T-cell (primary cell): ENCODE measurements at places on chromosomes 1 and 21. TPM values are rescaled to one million over a fixed set of nuclear protein-coding genes. Genes with fewer than 3 reads are reported as not detected.
A peak's percentile ranks its signal among the peaks of the same experiment; 100 is the strongest.

DNA sequence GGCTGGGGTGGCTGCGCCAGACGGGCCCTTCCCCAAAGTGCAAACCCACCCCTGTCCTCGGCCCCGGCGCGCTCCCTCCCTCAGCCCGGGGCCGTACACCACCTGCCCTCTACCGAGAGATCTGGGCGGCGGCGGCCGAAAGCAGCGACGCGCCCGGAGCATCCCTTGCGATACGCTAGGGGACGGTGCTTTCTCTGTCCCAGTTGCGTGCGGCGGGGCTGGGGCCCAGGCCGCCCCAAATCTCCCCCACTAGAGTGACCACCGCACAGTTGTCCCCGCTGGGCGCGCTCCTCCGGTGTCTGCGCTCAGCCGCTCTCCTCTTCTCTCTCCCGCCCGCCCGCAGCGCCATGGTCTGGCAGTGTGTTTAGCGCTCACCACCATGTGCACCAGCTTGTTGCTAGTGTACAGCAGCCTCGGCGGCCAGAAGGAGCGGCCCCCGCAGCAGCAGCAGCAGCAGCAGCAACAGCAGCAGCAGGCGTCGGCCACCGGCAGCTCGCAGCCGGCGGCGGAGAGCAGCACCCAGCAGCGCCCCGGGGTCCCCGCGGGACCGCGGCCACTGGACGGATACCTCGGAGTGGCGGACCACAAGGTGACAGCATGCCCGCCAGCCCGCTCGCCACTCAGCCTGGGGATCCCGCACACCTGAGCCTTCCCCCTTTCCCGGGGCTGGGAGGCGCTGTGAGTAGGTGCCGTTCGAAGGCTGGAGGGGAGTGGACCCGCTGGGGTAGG is 1.0 kb downstream of the ST6GALNAC5 start:
- no peak overlapping the region for H3K27ac ChIP-seq
- peak overlapping the region; percentile 17 for H3K4me3 ChIP-seq

DNA sequence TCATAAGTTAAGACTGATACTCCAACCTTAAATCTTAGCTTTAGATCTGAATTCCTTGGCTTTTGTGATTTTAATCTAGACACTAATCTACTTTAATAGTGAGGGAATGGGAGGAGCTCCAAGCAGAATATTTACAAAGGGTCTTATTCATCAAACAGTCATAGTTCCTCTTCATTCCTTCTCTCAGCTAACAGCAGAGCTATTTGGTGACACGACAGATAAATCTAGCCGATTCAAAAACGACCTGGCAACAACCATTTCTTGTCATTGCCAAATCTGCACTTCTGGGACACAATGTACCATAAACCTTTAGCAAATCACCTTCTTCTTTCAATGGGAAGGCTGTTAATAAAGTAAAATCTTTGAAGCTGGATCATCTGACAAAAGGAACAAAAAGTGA is 52.8 kb upstream of the FOXD3 start:
- no peaks in the 10 kb centered on the region for H3K4me1 ChIP-seq
- H3K27ac ChIP-seq = no peak overlapping the region
- H3K27me3 ChIP-seq = peaks cover 5% of the 10 kb centered on the region

GRCh38 chr1:201460814-201461644 is 8.0 kb downstream of the PHLDA3 start:
- no peaks in the 10 kb centered on the region for H3K36me3 ChIP-seq
- H3K27ac ChIP-seq = no peak overlapping the region
- no peaks in the 10 kb centered on the region for H3K4me1 ChIP-seq
- no peak for DNase-seq
- no peak overlapping the region for H3K4me3 ChIP-seq

GRCh38 chr21:44363278-44363677 is 9.9 kb downstream of the TRPM2 start:
- H3K4me3 ChIP-seq = no peak overlapping the region
- H3K27ac ChIP-seq = no peak overlapping the region
- no peaks in the 10 kb centered on the region for H3K4me1 ChIP-seq
- no peak for DNase-seq

GRCh38 chr21:40625991-40626390 is 221.0 kb downstream of the DSCAM start:
- no peaks in the 10 kb centered on the region for H3K36me3 ChIP-seq
- no peak overlapping the region for H3K4me3 ChIP-seq
- no peaks in the 10 kb centered on the region for H3K4me1 ChIP-seq
- no peaks in the 10 kb centered on the region for H3K27me3 ChIP-seq

- no peak overlapping the region for H3K27ac ChIP-seq
- DNase-seq = no peak
- no peaks in the 10 kb centered on the region for H3K36me3 ChIP-seq
- H3K27me3 ChIP-seq = no peaks in the 10 kb centered on the region
- no peaks in the 10 kb centered on the region for H3K4me1 ChIP-seq
These were observed 71.1 kb upstream of the CD34 start for GRCh38 chr1:207981976-207982375.

DNA sequence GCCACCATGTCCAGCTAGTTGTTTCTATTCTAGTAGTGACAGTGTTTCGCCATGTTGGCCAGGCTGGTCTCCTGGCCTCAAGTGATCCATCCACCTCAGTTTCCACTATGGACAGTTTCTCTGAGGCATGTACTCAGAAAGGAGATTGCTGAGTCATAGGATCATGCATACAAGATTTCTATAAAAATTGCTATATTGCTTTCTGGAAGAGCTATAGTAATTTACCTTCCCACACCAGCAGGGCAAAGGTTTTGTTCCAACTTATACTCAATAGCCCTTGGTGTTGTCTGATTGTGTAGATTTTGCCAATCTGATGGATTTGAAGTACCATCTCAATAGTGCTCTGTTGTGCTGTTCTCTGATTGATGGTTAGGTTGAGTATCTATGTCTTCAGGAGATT is 15.6 kb upstream of the ATP1A1 start:
- no peak overlapping the region for H3K4me3 ChIP-seq
- no peaks in the 10 kb centered on the region for H3K36me3 ChIP-seq
- peaks cover 7% of the 10 kb centered on the region for H3K4me1 ChIP-seq
- H3K27me3 ChIP-seq = no peaks in the 10 kb centered on the region

GRCh38 chr1:215635827-215636226 is 68.7 kb downstream of the KCTD3 start:
- no peaks in the 10 kb centered on the region for H3K4me1 ChIP-seq
- no peaks in the 10 kb centered on the region for H3K27me3 ChIP-seq
- DNase-seq = no peak

DNA sequence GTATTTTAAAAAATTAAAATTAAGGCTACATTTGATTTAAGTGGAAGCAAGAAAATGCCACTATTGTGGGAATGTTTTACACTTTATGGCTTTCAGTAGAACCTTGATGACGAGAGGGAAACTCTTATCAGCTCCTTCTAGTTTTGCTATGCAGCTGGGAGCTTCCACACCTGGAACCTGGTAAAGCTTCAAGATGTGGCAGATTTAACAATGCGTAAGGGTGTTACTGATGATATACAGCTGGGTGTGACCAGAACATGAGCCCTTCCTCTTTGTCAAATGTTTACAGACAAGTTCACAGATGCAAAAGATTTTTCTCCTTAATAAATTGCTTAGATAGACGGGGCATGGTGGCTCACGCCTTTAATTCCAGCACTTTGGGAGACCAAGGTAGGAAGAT is 20.3 kb downstream of the TTC13 start:
- no peak overlapping the region for H3K27ac ChIP-seq
- H3K36me3 ChIP-seq = peaks cover 56% of the 10 kb centered on the region
- no peak for DNase-seq
- H3K4me3 ChIP-seq = no peak overlapping the region
- H3K4me1 ChIP-seq = no peaks in the 10 kb centered on the region
- no peaks in the 10 kb centered on the region for H3K27me3 ChIP-seq

DNA sequence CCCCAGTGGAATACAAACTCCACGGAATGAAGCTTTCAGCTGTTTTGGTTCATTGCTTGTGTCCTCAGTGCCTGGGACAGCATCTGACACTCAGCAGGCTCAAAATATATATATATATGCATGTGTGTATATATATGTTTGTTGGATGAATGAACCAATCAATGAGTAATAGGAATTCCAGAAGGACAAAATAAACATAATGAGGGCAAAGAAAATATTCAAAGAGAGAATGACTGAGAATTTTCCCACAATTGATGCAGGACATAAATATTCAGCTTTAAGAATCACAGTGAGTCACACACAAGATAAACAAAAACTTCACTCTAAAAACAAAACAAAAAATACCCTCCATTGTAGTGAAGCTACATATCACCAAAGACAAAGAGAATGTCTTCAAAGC is 64.0 kb downstream of the CHD5 start:
- H3K4me3 ChIP-seq = no peak overlapping the region
- DNase-seq = no peak
- H3K36me3 ChIP-seq = no peaks in the 10 kb centered on the region
- no peaks in the 10 kb centered on the region for H3K4me1 ChIP-seq
- H3K27ac ChIP-seq = no peak overlapping the region

GRCh38 chr1:27237112-27237511 is 2.7 kb downstream of the WDTC1 start:
- no peaks in the 10 kb centered on the region for H3K36me3 ChIP-seq
- no peak overlapping the region for H3K4me3 ChIP-seq
- H3K27me3 ChIP-seq = no peaks in the 10 kb centered on the region
- H3K4me1 ChIP-seq = peaks cover 27% of the 10 kb centered on the region

DNA sequence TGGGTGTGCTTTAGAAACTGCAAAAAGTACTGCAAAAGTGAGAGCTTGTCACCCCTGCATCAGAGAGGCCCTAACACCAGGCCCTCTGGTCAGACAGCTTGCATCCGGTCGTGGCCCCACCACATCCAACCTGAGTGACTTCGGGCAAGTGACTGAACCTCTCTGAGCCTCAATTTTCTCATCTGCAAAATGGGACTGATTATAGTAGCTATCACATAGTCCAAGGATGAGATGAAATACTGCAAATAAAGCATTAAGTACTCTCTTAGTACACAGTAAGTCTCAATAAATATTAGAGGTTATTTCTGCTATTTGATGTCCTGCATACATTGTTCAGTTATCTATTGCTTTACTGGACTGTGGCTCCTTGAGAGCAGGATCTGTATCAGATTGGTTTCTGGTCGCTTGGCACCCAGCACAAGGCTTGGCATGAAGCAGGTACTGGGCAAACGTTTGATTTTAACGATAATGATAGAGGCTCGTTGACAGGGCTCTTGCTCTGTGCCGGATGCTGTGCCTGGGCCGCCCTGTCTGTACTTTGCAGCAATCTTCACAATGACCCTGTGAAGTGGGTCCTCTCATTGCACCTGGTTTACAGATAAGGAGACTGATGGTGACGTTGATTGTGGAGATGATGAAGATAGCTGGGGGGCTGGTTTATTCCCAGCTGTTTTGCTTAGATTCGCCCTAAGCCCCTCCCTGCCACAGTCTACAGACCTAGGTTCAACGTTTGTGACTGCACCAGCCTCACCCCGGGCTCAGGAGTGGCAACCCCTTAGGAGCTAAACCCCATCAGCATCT is 43.6 kb downstream of the RAP1GAP start:
- H3K27ac ChIP-seq = no peak overlapping the region
- H3K4me1 ChIP-seq = no peaks in the 10 kb centered on the region
- H3K36me3 ChIP-seq = no peaks in the 10 kb centered on the region
- H3K4me3 ChIP-seq = no peak overlapping the region
- no peak for DNase-seq
- no peaks in the 10 kb centered on the region for H3K27me3 ChIP-seq

F3 gene
- total RNA-seq = not detected

RBP7 gene
- total RNA-seq = 0.63 TPM

AQP10 gene
- not detected for total RNA-seq

HSPB7 gene
- total RNA-seq = not detected

GSTM2 gene
- 62.9 TPM for total RNA-seq

PLXNA2 gene
- 1.3 TPM for total RNA-seq

RXRG gene
- total RNA-seq = not detected

LCE2A gene
- total RNA-seq = not detected

APCS gene
- total RNA-seq = not detected
